ENCODE measurements at places on chromosomes 5 and 9.

DNA sequence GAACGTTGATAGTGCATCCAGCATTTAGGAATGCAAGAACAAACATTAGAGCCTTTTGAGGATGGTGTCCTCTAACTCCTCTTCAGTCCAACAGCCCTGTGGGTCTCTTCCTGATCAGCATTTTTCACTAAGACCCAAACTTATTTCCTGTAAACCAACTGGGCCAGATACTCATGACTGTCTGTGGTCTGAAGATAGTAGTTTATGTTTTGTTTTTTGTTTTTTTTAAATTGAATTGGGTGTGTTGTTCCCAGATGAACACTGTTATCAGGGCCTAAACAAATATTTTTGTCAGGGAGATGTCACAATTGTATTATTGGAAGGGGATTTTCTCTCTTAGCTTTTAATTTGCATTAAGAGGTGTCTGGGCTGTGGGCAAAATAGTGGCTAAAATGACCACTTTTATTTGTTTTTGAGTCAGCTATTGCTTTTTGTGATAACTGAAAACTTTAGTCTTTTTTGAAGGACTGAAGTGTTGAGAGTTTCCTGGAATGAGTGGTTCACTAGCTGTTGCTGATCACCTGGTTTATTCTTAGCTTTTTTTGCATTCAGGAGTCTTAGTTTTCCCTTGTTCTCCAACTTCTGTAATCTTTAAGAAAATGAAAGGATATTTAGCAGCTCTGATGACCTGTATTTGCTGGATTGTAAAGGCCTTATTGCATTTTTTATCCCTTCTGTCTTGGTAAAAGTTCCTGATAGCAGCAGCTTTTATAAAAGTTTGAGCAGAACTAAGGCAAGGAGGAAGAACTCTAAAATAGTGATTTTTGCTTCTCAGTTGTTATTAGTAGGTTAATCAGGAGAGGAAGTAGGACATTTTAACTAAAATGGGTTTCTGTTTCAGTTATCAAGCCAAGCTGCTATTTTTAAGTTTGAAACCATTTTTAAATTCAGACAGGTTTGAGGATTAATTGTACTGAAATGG is 5.5 kb downstream of the MAN2A1 start:
- DNase-seq = no peak

DNA sequence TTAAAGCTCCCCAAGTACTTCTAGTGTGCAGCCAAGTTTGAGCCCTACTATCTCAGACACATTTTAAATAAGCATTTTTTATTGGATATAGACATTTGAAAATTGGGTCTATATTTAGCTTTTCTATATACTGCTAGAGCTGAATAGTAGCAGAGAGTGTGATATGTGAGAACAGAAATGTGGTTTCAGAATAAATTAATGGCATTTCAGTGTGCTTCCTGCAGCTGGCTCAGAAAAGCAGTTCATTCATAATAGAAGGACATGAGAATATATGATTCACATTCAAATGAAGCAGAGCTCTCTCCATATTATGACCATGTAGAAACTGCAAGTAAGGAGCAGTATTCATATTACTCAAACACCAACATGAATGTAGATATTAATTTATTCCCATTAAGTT is 464.0 kb downstream of the PTPRD start:
- no peak for DNase-seq

- no peak for DNase-seq
Measured at GRCh38 chr5:14068136-14068535, 75.0 kb upstream of the TRIO start.

GRCh38 chr9:459491-460444 is 245.1 kb downstream of the DOCK8 start:
- no peak for DNase-seq

Measured in NCI-H2029 (cell line).